ENCODE measurements at places on chromosomes 5 and 9. TPM values are rescaled to one million over a fixed set of nuclear protein-coding genes. Genes with fewer than 3 reads are reported as not detected.

DNA sequence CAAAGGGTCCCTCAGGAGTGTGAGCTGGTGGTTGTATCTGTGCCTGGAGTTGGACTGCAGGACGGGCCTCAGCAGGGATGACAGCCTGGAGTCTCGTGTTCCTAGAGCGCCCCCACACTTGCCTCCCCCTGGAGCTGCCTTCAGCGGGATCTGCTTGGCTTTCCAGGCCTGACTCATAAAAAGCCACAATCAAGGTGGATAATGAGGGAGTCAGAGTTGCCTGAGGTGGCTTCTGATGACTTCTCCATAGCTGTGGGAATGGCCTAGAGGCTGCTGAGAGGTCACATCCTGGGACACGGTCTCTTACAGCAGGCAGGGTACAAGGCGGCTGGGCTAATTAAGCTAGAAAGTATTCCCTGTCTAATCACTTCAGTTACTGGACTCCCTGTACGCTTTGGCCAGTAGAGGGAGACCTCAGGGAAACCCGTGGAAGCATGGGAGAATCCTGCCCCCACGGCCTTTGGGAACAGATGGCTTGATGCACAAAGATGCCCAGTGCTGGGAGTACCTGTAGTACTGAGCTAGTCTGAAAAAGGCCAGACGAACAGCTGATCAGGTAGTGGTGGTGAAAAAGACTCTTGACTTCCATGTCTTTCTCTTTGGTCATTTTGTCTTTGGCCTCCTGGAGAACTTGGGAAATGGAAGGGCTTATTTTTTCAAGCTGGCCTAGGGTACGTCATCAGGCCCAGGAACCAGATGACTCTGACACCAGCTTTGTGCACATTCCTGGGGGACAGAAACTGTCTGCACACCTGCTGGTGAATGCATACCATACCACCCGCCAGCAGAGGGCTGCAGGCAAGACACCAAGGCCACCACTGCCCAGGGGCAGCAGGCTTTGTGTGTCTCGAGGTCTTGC lies 16.1 kb upstream of the FRRS1L start:
- DNase-seq = no peak

DNA sequence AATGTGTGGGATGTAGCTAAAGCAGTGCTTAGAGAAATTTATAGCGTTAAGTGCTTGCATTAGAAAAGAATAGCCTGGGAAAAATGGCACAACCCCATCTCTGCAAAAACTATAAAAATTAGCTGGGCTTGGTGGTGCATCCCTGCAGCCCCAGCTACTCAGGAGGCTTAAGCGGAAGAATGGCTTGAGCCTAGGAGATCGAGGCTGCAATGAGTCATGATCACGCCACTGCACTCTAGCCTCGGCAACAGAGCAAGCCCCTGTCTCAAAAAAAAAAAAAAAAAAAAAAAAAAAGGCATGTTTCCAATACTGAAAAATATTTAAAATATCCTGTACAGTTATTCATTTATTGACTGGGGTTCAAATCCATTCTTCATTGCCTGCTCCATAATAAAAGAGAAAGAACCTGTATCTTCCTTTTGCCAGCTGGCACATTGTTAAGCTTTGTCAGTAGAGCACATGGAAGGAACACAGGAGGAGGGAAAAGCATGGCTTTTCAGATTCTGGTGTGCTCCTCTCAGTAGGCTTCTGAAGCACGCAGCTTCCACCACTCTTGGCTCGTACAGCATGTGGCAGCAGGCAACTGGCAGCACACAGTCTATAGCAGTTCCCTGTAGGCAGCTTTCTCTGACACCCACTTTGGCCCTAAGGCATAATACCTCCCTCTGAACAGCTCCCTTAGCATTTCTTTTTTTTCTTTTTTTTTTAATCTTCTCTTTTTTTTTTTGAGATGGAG lies 73.5 kb downstream of the TRIM36 start:
- DNase-seq = no peak

GRCh38 chr5:143102411-143102810 lies 301.1 kb downstream of the NR3C1 start:
- no peak for DNase-seq

- DNase-seq = no peak
Measured at GRCh38 chr9:649128-650074, 192.1 kb upstream of the DMRT1 start.

- no peak for DNase-seq
Measured at GRCh38 chr5:55691265-55692105, 20.6 kb downstream of the SLC38A9 start.

DNA sequence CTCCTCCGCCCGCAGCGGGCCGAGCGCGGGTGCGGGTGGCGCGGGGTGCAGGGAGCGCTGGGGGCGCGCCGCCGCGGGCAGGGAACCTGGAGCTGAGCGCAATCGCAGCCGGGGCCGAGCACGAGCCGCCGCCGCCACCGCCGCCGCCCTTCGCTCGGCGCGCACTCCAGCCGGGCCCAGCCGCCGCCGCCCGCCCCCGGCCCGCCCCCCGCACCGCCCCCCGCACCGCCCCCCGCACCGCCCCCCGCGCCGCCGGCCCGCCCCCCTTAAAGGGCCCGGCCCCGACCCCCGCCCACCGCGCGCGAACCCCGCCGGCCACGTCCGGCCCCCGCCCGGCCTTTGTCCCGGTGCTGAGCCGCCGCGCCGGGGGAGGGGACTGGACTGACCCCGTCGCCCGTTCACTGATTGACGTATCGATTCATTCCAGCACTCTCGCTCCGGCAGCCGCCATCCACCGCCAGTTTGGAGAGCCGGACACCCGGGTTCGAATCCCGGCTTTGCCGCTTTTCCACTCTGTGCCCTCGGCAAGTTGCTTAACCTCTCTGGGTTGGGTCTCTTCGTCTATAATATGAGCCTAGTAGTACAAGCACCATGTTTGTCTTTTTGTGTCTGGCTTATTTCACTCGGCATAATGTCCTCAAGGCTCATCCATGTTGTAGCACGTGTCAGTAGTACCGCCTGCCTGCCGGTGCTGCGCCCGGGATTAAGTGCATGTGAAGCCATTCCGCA lies at the start of gene SH3PXD2B:
SH3PXD2B (minus strand) TSS at position 168 of the 729 bp plus-strand sequence. CDS start 173 bp downstream, outside the sequence.
- DNase-seq = no peak

- no peak for DNase-seq
Measured at GRCh38 chr9:105436783-105437182, 11.1 kb upstream of the FSD1L start.

DNA sequence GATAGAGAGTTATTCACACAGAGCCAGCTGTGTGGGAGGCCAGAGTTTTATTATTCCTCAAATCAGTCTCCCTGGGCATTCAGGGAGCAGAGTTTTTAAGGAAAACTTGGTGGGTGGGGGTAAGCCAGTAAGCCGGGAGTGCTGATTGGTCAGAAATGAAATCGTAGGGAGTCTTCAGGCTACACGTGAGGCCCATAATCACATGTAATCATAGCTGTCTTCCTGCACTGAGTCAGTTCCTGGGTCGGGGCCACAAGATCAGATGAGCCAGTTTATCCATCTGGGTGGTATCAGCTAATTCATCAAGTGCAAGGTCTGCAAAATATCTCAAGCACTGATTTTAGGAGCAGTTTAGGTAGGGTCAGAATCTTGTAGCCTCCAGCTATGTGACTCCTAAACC lies 10.8 kb upstream of the TTC39B start:
- no peak for DNase-seq

- no peak for DNase-seq
Measured at GRCh38 chr9:137295238-137295811, 6.7 kb downstream of the NRARP start.

DNA sequence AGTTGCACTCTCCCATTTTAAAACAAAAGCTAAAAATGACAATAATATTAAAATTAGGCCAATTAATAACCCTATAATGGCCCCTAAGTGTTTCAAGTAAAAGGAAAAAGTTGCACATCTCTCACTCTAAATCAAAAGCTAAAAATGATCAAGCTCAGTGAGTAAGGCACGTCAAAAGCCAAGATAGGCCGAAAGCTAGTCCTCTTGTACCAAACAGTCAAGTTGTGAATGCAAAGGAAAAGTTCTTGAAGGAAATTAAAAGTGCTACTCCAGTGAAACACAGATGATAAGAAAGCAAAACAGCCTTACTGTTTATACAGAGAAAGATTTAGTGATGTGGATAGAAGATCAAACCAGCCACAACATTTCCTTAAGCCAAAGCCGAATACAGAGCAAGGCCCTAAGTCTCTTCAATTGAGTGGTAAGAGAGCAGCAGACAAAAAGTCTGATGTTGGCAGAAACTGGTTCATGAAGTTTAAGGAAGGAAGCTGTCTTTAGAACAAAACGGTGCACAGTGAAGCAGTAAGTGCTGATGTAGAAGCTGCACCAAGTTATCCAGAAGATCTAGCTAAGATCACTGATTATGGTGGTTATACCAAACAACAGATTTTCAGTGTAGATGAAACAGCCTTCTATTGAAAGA lies 144.1 kb upstream of the ACOT12 start:
- DNase-seq = no peak

- peak; percentile 66 for DNase-seq
Measured at GRCh38 chr9:34252670-34253459, 74.0 kb downstream of the UBAP1 start.

DNA sequence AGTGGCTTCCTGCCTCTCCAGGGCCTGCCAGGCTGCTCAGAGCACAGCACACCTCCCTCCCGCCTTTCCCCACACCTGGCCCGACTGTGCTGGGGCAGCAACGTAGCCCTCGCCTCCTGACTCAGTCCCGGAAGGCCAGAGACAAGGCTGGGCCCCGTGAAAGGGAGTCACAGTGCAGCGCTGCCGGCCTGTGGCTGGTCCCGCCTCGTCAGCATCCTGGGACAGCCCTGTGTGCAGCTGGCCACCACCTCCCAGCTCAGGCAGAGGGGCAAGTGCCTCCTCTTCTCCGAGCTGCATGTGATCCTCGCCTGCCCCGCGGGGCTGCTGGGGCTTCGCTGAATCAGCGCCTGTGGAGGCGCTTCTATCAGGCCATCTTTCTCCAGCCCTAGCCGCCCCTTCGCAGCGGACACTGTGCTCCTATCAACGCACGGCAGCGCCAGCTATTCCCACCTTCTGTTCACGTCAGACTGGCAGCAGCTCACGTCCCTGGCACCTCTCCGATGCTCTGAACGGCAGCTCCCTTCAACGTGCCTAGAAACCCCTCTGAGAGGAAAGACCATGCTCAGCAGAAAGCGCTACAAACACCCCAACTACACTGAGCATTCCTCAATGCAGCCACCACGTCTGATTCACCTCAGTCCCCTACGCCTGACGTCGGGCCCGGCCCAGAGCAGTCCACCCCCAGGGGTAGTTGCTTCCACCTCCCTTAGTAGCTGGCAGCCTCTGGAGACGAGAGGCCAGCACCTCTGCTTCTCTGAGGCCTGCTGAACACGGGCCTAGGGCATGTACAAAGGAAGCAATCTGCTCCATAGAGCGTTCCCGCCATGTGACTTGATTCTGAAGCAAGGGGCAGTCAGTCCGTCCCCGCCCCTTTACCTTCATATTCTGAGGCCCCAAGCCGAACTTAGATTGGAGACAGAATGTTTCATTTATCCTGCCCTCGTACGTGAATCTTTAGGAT lies 78.8 kb downstream of the GPR21 start:
- DNase-seq = no peak

DNA sequence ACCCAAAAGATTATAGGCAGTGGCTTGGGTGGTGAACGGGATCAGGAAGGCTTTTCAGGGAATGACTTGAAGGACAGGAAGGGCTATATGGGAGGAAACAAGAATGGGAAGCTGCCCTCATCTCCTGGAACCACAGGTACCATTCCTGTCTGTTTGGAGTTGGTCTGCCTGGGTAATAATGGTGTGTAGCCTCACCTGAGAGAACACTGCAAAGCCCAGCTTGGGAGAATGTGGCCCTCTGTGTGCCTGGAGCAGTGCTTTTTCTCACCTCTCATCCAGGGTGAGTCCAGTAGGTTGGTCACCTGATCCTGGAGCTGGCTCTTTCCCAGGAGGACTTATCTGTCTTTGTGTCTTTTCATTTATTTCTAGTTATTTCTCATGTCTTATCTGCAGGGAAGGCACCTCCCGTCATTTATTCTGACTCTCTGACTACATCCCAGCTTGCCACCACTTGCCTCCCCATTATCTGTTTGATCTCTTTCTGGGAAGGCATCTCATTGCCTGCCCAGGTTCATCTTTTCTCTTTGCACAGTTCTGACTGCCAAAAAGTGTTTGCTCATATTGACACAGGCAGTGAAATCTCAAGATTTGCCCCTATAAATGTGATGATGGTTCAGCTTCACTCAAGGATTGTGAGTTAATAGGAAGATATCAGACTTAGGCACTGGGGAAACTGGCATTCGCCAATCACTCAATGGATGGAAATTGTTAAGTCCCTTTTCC lies 22.5 kb upstream of the OR2S2 start:
- DNase-seq = no peak

GRCh38 chr5:132260714-132261551 lies 3.4 kb downstream of the PDLIM4 start:
- DNase-seq = peak; percentile 33

GRCh38 chr5:118968925-118969375 lies 19.4 kb downstream of the DTWD2 start:
- no peak for DNase-seq

GRCh38 chr9:137046088-137046787 lies at the start of gene NPDC1:
Gene NPDC1, minus strand, starts transcription at chr9:137046177. Its CDS starts 188 bp downstream, at chr9:137045989.
- DNase-seq = peak; percentile 73

DNA sequence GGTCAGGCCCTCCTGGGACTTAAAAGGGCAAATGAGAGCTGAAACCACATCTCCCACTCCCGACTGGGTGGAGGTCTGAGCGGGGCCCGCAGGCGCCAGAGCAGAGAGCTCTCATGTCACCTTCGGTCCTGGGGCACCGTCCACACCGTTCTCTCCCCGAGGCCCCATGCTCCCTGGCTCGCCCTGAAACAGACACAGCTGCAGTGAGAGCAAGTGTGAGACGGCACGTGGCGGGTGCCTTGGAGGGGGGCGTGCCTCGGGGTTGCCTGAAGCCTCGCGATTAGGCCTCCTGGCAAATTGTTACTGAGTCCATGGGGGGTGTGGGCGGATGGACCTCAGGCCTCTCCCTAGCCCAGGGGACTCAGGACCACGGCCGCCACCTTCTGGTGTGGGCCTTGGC lies 24.1 kb upstream of the PHYKPL start:
- no peak for DNase-seq

- no peak for DNase-seq
Measured at GRCh38 chr9:93326056-93326455, 125.4 kb upstream of the FAM120A start.

GRCh38 chr9:124016175-124017050 lies 4.8 kb downstream of the LHX2 start:
- no peak for DNase-seq

GRCh38 chr5:79697222-79698170 lies 7.9 kb downstream of the CMYA5 start:
- DNase-seq = no peak

DNA sequence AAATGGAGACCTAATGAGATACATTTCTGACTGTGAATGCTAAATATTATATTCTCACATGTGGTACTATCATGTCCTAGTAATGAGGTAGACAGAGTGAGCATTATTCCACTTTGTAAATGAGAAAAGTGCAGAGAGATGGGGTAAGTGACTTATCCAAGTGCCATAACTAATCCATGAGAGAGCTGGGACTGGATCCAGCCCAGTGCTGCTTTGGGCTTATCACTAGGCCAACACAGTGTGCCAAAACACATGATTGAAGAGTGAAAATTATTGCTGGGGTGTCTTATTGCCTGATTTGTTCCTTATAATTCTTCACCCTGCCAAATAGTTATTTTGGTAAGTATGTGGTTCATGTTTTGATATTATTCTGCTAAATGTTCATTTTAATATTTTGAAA lies 442.2 kb upstream of the GRAMD2B start:
- no peak for DNase-seq

RANBP17 gene
- total RNA-seq = not detected

OGN gene
- total RNA-seq = not detected

SLC2A8 gene
- 1.9 TPM for total RNA-seq

DYNC2I2 gene
- 37.4 TPM for total RNA-seq

FAM221B gene
- not detected for total RNA-seq

AGTPBP1 gene
- 17.2 TPM for total RNA-seq

WDR38 gene
- not detected for total RNA-seq

CDC37L1 gene
- total RNA-seq = 14.7 TPM

SHC3 gene
- 0.03 TPM for total RNA-seq

BAAT gene
- 0.30 TPM for total RNA-seq

Measured in activated T-cell treated with anti-CD3 and anti-CD28 coated beads, Interleukin-2, amount 50 U/mL, for 4 hours (primary cell).